Stimulated activated CD4-positive, alpha-beta T cell treated with anti-CD3 and anti-CD28 coated beads, Interleukin-4, amount 100 ng/mL, for 1 hour (primary cell): ENCODE measurements at places on chromosomes 7 and 10.

- no peak for DNase-seq
Measured at GRCh38 chr7:19728716-19729115, 19.9 kb upstream of the POLR1F start.

GRCh38 chr7:113119429-113119828 lies 1.1 kb upstream of the SMIM30 start:
- no peak for DNase-seq

- no peak for DNase-seq
Measured at GRCh38 chr10:35780970-35781642, 139.0 kb upstream of the FZD8 start.

GRCh38 chr7:150986099-150986512 lies 4.7 kb upstream of the NOS3 start:
- peak; percentile 64 for DNase-seq

- DNase-seq, result no peak
Measured at GRCh38 chr10:125979976-125980375, 83.6 kb downstream of the FANK1 start.
